ENCODE measurements at places on chromosomes 3 and 15.

GRCh38 chr15:73928241-73928579 lies 1.9 kb downstream of the LOXL1 start:
- no peak for DNase-seq

DNA sequence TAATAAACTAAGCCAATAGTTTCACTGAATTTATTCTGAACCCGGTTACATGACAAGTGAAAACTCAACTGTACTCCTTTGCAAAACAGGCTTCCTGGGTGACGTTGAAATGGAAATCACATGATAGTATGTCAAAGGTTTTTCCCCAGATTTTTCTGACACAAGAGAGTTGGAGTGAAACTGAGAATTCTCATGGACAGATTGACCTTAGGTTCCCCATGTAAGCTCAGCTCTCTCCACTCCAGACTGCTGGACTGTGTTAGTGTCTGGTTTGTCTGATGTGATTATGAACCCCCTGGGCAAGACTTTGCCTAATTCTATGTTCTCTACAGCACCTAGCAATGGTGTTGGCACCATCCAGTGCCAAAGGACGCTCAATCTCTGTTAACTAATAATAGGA lies 219.7 kb upstream of the COL8A1 start:
- no peak for DNase-seq

DNA sequence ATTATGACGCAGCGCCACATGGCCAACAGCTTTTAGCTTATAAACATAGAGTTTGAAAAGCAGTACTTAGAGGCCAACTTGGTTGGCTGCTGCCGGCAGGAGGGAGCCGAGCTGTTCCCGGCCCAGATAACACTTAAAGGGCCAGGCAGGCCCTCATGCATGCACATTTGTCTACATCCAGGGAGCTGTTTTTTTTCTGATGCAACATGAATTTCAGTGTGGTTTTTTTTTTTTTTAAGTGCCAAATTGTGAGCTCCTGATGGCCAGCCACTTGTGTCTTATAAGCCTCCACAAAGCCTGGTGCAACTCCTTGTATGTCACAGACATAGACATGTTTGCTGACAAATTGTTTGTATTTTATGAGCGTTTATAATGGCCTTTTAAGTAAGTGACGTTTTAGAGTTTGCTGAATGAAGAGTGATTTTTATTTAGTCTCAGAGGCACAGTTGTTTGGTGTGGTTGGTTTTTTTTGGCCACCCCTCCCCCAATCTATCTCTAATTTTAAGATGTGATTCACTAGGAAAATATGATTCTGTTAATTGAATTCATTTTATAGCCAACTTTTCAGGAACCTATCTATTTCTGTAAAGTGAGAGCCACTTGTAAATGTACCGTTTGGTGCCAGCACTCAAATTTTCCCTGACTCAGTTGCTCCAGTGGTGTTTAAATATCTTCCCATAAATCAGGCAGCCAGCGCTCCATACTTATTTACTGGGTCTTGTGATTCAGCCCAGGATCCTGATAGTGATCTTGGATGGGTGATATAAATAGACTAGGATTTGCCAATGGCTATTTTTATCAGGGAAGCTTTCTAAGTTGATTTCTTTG lies 134.3 kb downstream of the VGLL4 start:
- no peak for DNase-seq

DNA sequence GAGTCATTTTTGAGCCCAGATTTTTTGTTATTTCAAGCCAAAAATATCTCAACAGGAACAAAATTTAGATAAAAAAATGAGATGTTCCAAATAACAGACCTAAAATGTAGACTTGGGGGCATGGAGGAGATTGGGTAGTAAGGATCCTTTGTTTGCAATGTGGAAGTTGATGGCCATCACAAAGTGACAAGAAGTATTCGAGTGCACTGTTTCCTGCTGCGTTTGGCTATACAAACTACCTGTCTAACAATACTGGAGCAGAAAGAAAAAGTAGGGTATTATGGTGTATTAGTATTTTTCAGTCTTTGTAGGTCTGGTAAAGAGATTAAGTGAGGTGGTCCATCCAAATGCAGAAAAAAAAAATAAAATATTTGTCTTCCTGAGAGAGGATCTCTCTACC lies 284.2 kb downstream of the C3orf38 start:
- DNase-seq: no peak

- DNase-seq: no peak
Observed at GRCh38 chr15:89419370-89419984, 76.9 kb downstream of the RHCG start.

- no peak for DNase-seq
Observed at GRCh38 chr15:82952158-82953081, at the start of gene HOMER2. HOMER2 (minus strand) TSS chr15:82952720; CDS start chr15:82952535, 185 bp downstream.

DNA sequence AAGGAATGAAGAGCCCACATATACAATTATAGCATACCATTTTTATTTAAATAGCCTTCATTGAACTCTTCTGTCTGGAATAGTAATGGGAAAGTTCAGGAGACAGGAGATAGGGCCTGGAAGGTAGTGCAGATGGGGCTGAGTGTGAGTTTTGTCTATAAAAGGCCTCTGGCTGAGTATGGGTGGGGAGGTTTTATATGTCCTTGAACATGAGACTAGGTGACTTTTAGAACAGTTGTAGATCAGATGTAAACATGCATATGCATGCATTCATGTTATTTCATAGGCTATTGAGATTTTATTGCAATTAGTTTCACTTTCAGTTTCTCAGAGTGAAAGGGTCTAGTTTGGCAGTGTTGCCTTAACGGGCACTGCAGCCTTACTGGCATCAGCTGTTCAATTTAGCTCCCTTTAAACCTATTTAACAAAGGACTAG lies 27.1 kb downstream of the CGGBP1 start:
- DNase-seq: no peak

DNA sequence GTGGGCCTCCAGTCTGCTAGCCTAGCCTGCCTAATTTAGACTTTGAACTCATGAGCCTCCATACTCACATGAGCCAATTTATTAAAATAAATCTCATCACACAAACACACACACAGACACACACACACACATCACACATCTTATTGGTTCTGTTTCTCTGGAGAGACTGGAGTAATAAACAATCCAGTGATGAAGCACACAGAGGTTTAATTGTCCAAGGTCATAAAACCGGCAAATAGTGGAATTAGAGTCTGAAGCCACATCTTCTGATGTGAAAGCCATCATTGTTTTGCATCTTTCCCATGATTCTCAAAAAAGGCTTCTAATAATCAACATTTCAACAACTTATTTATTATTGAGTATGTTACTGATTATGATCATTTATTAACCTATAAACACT lies 249.4 kb upstream of the KCNH8 start:
- DNase-seq: no peak

- no peak for DNase-seq
Observed at GRCh38 chr3:14570089-14570488, 29.9 kb upstream of the GRIP2 start.

GRCh38 chr15:94610069-94610468 lies 378.7 kb downstream of the MCTP2 start:
- DNase-seq: no peak

DNA sequence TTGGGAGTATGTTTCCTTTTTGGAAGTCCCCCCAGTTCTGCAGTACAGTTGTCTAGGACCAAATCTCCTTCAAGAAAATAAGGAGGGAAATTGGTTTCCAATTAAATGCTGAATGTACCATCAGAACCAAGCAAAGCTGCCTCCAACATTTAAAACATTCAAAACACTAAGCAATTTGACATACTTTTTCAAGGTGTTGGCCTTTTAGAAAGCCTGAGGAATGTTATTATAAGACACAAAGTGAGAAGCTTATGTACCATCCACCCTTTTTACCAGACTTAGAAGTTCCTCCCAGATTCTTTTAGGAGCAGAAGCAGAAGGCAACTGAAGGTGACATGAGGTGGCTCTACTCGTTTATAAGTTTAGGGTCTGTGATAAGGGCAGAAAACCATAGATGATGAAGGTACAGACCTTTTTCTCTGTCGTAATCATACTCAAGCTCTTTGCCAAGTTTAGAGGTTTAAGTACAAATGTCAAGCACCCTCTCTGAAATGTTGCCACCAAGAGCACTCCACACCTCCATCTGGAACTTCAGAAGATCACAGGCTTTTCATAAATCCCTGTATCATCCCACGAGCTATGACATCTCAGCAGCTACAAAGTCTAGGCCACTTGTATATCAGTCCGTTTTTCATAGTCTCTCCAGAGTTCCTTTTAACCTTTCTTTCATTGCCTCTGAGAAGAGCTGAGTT lies 282.5 kb upstream of the THBS1 start:
- DNase-seq: no peak

DNA sequence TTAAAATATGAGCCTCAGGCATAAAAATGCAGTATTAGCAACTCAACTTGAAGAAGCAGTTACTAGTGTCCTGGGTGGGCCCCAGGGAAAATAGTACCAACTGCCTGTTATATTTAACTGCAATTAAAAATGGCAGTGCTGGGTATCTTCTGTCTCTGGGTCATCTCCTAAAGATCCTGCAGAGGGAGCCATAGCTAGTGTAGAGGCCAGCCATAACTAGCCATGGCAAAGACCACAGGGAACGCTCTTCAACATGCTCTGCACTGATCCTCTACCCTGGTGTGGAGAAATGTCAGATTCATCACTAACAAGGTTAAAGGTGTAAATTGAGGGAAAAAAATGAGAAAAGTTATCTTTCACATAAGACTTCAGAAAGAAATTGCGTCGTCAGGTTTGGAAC lies 181.3 kb downstream of the SNRPN start:
- DNase-seq: no peak

GRCh38 chr3:47082519-47082918 lies 81.4 kb downstream of the SETD2 start:
- DNase-seq: no peak

- DNase-seq: no peak
Observed at GRCh38 chr3:132222868-132223538, 94.2 kb upstream of the ACP3 start.

- DNase-seq: no peak
Observed at GRCh38 chr3:50211930-50212329, 6.9 kb downstream of the SLC38A3 start.

- DNase-seq: no peak
Observed at GRCh38 chr3:66693461-66694031, 192.7 kb upstream of the LRIG1 start.

- DNase-seq: no peak
Observed at GRCh38 chr15:85525755-85526154, 145.4 kb downstream of the AKAP13 start.

- DNase-seq: no peak
Observed at GRCh38 chr3:129543156-129543790, at the start of gene H1-8. H1-8 (plus strand) TSS chr3:129543175; CDS start chr3:129543219, 44 bp downstream.

GRCh38 chr15:96207377-96208006 lies 123.0 kb upstream of the NR2F2 start:
- no peak for DNase-seq

DNA sequence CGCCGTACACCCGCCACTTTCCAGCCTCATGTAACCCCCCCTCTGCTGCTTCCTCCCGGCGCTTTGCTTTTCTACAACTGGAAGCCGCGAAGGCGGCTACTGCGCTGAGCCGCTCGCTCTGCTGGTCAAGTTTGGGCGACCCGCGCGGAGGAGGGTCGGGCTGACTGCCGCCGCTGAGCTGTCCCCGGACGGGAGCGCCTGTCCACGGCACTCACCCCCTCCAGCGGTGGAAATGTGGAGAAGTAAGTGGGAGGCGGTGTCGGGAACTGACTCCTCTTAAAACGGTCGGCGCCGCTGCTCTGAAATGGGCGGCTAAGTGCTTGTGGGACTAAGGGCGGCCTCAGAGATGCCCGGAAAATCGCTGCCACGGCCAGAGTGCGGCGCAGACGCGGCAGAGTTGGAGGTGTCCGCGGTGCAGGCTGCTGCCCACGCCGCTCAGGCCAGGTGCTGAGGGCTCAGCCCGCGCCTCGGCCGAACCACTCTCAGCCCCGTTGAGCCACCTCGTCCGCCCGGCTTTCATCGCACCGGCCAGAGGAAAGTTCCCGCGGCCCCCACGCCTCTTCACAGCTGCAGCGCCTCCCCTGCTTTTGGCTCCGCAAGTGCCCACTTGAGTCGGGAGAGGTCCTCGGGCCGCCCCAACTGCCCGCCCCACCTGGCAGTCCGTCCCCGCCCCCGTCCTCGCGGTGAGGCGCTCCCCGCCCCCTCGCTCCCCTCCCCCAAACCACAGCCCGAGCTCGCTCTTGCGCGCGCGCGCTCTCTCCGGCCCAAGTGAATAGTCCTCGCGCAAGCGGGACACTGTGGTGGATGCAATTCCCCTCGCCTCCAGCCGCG lies at the start of gene EPHA6:
Gene EPHA6, plus strand, starts transcription at position 775 of the 831 bp plus-strand sequence.
- no peak for DNase-seq

- DNase-seq: no peak
Observed at GRCh38 chr3:119620899-119621298, 23.2 kb downstream of the PLA1A start.

DNA sequence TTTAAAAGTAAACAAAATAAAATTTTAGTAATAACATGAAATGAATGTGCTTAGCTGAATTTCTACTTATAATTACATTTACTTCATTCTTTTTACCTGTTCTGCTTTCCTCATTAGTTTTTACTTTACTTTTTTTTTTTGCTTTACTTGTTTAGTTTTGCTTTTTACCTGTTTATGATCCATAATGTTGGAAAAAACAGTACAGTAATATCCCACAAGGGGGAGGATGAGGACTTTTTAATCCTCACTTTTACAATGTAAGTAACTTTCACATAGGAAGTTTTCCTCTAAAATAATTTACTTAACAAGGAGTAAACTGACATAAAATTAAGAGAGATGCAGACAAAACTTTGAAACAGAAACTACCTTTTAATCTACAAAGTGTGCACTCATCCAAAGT lies 268.7 kb downstream of the TBC1D5 start:
- DNase-seq: no peak

DNA sequence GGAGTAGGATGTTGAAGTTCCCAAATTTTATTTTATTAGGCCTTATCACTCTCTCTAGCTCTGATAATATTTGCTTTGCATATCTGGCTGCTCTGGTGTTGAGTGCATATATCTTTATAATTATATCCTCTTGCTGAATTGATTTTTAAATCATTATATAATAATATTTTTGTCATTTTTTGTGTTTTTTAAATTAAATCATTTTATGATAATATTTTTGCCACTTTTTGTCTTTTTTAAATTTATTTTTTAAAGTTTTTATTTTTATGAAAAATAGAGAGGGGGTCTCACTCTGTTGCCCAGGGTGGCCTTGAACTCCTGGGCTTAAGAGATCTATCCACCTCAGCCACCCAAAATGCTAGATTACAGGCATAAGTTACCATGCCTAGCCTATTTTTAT lies 34.5 kb upstream of the OTOL1 start:
- DNase-seq: no peak

GRCh38 chr3:139803294-139803693 lies 125.5 kb upstream of the NMNAT3 start:
- no peak for DNase-seq

GRCh38 chr15:59444980-59445545 lies 7.1 kb downstream of the FAM81A start:
- no peak for DNase-seq
